ELF-1 (cell line): ENCODE measurements at places on chromosomes 5 and 9.

GRCh38 chr5:28850320-28850921 lies 1812.0 kb upstream of the CDH9 start:
- no peak for DNase-seq

GRCh38 chr9:91062281-91062680 lies 260.7 kb downstream of the SYK start:
- DNase-seq: no peak

DNA sequence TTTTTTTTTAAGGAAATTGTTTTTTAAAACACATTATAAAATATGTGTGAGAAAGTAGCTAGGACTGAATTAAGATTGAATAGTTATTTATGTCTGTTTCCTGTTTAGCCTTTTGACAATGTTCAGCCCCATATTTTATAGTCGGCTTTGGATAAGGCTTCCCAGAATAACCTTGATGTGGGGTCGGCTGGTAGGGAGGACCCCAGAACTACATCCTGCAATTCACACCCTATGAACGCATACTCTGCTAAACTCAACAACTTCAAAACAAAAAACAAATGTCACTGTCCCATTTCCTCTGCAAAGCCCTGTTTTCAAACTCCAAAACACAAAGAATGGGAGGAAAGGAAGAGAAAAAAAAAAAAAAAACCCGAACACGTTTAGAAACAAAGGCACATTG lies 63.1 kb downstream of the ARL15 start:
- DNase-seq: no peak

DNA sequence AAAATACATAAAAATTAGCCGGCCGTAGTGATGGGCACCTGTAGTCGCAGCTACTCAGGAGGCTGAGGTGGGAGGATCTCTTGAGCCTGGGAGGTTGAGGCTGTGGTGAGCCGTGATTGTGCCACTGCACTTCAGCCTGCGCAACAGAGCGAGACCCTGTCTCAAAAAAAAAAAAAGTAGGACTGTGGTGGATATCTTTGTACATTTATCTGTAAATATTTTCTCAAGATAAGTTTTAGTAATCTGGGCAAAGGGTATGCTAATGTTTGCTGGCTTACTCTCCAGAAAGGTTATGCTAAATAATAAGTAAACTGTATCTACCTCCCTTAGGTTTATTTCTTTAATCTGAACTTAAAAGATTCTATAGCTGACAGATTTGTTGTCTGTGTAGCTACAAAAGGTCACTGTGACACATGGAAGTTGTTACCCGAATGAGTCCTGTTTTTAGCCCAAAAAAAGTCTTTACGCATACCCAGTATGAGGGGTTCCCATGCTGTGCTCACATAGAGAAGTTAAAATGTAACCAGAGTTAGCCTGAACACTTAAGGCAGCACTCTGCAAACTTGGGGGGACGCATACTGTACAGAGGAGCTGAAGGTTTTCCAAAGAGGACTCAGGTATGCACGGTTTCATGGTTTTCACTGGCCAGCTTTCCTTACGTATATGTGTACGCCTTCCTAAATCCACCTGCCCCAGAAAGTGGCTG lies 206.3 kb downstream of the PBX3 start:
- no peak for DNase-seq

DNA sequence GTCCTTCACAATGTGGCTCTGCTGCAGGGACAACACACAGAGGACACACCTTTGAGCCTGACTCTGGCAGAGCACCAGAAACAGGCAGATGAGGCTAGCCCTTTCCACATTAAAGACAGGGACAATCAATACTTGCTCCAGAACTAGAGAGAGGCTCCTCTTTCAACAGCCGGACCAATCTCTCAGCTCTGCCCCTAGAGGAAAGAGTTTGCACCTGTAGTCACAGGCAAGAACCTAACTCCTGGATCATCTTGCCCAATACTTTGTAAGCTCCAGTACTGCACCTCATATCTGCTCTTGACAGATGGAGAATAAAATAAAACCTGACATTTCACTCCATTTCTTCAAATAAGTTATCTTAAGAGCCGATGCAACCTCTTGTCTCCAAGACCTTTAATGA lies 52.1 kb downstream of the EPB41L4A start:
- DNase-seq: peak; percentile 30

- no peak for DNase-seq
Measured at GRCh38 chr5:171705036-171705435, 80.6 kb upstream of the SMIM23 start.

DNA sequence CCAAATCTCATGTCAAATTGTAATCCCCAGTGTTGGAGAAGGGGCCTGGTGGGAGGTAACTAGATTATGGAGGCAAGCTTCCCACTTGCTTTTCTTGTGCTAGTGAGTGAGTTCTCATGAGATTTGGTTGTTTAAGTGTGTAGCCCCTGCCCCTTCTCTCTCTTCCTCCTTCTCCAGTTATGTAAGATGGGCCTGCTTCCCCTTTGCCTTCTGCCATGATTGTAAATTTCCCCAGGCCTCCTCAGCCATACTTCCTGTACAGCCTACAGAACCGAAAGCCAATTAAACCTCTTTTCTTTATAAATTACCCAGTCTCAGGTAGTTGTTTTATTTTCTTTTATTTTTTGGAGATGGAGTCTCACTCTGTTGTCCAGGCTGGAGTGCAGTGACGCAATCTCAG lies 18.2 kb upstream of the TXNDC8 start:
- DNase-seq: no peak

- DNase-seq: no peak
Measured at GRCh38 chr5:115626445-115626823, 598 bp upstream of the TMED7 start.

GRCh38 chr5:163506726-163507125 lies 1.3 kb downstream of the MAT2B start:
- DNase-seq: no peak

GRCh38 chr9:118567861-118568260 lies 801.4 kb downstream of the BRINP1 start:
- DNase-seq: no peak

DNA sequence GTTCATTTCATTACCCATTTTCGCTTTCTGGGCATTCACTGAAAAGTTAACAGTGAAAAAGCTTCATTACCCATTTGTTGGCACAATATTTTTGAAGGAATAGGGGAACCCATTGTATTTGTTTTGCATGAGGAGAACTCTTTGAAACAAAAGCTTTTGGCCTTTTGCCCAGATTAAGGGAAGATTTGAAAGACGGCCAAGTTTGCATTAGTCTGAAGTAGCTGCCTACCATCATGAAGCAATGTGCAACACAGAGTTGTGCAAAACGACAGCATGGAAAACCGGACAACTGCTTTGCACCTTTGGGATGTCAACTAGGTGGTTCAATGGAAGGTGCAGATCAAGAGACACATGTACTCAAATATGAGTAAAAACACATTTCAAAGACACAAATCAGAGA lies 84.9 kb downstream of the TRPM3 start:
- no peak for DNase-seq
